ENCODE measurements at places on chromosomes 12 and 14.

GRCh38 chr14:64968167-64968566 is 4.0 kb downstream of the RAB15 start:
- DNase-seq: no peak

DNA sequence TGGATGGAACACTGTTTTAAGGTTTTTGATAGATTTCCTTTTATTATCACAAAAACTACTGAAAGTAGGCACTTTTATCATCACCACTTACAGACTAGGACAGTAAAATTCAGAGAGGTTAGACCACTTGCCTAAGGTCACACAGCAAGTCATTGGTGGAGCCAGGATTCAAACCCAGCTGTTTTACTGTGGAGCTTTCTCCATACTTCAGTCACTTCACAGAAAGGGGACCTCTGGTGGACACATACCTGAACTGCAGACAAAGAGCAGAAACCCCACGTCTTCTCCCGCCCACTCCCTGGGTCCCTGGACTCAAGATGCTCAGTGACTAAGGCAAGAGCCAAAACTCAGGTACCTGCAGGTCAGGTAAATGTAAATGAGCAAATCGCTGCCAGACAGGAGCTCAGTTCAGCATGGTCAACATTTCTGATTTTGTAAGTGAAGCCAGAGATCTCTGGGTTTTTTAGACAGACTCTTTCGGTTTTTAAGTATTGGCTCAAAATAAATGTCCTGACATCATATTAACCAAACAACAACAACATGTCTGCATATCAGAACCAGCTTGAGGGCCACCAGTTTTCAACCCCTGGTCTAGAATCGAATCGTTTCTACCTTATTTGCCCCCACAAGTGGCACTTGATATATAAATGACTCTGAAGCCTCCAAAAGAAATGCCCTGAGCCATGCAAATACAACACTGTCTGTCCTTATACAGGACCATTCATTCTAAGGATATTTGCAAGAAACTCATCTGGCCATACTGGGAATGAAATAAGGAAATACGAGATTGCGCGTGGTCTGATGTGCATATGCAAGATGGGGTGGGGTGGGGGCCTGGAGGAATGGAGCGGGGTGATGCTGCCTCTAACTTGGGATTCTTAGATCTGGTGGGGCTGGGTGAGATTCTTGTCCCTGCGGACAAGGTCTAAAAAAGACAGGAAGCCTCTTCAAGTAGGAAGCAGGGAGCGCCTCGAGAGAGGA is 110.9 kb downstream of the KSR2 start:
- peak; percentile 45 for DNase-seq

GRCh38 chr14:77947372-77947771 is 147.5 kb downstream of the ADCK1 start:
- no peak for DNase-seq

GRCh38 chr12:131795690-131796410 is 32.3 kb upstream of the MMP17 start:
- DNase-seq: no peak

- DNase-seq: no peak
These were observed 236.2 kb upstream of the EGLN3 start for GRCh38 chr14:34187061-34187460.

GRCh38 chr12:9792961-9793617 is 32.4 kb upstream of the CD69 start:
- peak; percentile 25 for DNase-seq

DNA sequence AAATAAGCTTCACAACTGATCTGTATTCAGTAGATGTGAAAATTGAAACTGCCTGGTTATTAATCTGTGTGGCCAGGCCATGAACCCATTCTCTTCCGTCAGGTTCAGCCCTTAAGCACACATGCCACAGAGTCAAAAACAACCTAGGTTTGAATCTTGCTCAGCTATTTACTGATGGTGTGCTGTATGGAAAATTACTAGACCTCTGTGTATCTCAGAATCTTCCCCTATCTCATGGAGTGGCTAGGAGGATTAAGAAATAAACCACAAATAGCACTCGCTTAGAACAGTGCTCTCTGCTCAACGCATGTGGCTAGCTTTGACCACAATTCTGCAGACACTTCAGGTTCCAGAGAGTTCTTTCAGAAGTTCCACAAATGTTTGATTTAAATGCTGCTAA is 240.7 kb upstream of the PLEKHG7 start:
- DNase-seq: no peak

- no peak for DNase-seq
These were observed 19.1 kb downstream of the SYCP3 start for GRCh38 chr12:101720118-101720517.

GRCh38 chr14:93128725-93129459 is 13.2 kb upstream of the ITPK1 start:
- DNase-seq: peak; percentile 35

- no peak for DNase-seq
These were observed 128.2 kb downstream of the RGS6 start for GRCh38 chr14:72060460-72060859.

DNA sequence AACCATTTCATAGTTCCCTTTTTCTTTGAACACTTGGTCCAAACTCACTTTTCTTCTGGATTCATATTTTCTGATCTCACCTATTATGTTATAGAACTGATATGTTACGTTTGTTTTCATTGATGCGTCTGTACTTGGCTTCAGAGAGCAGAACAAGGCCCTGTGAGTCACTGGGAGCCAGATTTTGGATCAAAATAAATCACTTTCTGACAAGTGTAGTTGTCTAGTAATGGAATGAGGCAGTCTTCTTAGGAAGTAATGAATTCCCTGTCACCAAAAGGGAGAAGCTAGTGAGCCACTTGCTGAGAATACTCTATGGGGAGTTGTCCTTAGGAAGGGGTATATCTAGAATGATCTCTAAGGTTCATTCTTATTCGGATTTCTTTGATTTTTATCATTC is 10.2 kb downstream of the BICD1 start:
- DNase-seq: peak; percentile 77

DNA sequence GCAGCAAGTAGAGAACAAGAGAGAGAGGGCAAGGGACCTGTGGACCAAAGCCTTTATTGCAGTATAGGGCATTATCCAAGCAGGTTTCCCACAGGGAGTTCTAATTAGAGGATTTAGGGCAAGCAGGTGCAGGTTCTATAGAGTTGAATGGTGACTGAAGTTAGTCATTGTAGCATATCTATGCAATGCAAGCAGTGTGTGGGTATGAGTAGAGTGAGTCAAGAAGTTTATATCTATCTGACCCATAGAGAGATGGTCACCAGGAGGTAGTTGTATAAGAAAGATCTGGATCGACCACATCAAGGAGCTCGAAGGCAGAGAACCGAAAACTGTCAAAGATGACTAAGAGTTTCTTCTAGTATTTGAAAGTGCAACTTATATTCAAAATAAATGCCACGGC is 167.3 kb downstream of the PLCZ1 start:
- DNase-seq: no peak

DNA sequence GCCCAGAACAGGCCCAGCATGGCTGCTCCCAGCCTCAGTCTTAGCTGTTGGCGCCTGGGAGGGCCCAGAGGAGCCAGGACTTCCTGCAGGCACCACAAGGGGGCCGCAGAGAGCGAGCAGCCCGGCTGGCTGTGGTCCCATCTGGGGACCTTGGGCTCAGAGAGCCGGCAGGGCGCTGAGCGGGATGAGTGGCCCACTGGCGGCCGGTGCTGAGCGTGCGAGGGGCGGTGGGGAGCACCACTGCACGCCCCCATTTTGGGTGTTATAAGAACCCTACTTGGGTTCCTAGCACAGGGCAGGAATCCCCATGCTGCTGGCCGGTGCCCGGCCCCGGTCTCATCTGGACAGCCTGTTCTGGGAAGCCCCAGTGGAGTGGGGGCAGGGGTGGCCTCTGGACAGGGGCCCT is 25.9 kb upstream of the CRIP2 start:
- DNase-seq: peak; percentile 51

DNA sequence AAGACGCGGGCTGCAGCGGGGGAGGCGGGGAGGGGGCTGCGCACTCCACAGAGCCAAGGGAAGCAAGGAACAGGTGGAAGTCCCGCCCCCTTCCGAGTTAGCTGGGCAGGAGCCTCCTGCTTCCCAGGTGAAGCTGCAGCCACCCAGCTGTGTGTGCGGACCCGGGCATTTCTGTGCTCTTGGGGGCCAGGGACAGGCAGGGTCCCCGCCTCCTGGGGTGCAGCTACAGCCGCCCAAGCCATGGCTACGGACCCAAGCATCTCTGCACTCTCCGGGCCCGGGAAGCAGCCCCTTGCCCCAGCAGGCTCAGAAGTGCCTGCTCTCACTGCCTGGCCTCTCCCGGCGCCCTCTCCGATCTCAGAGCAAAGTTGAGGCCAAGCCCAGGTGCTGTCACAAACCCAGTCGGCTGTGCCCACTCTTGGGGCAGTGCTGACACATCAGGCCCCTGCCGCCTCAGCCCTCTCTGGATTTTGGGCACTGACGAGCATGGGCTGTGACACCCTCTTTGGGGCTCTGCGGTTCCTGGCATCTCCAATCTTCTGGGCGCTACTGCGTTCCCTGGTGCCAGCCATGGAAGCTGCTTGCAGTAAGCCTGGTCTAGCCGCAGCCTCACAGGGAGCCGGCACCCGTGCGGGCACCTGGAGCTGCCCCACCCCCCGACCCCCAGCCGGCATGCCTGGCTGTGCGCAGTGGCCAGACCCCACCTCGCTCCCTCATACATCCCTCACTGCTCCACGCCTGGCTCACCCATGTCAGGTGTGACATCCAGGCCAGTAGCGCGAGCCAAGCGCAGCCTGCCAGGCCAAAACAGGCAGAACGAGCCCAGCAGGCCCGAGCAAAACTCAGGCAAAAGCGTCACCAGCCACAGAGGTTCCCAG is 8.5 kb upstream of the MGAT4C start:
- DNase-seq: no peak

DNA sequence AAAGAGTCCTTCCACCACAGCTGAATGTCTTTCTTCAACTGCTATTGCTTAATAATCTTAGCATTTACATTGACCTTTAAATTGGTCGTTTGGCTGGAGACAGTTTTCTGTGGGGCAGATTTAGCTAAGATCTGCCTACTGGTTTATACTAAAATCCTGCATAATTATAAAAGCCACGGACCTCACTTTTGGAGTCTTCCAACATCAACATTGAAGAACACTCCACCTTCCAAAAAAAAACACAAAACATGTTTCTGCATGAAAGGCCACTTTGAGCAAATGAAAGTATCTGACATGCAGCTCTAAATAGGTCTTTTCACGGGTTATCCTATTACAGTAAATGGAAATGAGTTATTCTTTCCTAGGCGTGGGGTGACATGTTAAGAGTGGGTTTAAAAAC is 57.0 kb upstream of the KRR1 start:
- DNase-seq: peak; percentile 18

DNA sequence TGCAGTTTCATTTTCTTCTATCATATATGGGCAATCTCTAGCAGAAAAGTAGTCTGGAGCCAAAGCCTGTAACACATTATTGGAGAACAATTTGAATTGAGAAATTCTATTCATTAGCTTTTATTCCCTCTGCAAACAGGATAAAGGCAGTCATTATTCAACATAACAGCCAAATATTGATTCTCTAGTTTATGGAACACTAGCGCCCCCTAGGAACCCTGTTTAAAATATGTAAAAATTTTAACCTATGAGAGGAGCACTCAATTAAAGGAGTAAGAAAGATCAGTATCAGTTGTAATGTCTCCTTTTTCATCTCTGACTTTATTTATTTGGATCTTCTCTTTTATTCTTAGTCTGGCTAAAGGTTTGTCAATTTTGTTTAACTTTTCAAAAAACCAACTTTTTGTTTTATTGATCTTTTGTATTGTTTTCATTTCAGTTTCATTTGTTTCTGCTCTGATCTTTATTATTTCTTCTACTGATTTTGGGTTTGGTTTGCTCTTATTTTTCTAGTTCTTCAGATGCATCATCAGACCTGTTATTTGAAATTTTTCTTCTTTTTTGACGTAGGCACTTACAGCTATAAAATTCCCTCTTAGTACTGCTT is 4.8 kb upstream of the LMNTD1 start:
- peak; percentile 56 for DNase-seq

DNA sequence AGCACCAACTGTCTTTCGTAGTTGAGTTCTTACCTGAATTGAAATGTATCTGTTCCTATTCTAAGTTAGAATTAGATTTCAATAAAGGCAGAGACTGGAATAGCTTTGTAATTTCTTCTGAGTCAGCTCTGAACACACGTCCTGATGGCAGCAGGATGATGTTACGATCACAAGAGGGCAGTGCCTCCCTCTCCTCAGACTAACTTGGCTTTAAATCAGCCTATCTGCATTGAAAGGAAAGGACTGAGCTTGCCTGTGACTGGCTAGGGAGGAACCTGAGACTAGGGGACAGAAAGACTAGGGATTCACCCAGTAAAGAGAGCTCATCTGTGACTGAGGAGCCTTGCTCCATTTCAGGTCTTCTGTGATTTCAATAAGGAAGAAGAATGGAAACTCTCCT is 323.7 kb upstream of the OR4E1 start:
- DNase-seq: no peak

DNA sequence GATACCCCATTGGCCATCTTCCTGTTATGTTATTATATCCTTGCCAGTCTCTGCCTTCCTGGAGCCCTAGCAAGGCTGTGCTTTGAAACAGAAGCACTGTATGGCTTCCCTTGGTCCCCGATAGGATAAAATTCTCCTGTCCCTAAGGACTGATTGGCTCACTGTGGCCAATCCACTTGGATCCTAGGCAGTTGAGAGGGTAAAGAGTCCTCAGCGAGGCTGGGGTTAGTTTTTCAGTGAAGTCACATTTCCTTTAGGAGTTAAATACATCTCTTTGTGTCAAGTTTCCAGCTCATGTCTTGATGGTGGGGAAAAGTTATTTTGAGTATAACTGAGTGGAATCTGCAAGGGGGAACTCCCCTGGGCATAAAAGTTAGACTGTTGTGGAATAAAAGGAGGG is 7.3 kb downstream of the AACS start:
- DNase-seq: no peak

DNA sequence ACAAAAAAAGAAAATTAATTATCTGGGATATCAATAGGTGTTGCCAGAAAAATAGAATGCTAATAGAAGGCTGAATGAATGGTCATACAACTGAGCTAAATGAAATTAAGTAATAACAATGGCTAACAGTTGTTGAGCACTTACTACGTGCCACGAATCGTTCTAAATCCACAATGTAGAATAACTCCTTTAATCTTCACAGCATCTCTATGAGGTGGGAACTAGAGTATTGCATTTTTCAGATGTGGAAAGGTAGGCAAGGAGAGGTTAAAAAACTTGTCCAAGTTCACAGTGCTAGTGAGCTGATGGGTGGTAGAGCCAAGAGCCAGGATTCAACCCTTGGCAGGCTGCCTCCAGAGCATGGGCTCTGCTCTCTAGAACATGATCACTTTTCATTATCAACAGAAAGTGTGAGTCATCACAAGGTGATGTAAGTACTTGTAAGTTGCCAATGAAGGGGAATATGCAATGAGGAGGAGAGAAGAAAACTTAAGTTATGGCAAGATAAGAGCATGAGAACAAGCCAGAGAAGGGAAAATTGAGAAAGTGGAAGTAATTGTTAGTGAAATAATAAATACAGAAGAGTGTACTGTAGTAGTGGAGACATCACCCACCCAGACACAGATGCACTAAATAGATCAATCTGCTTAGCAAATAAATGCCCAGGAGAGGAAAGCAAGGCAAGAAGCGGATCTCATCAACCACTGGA is 122.1 kb downstream of the PRKD1 start:
- peak; percentile 89 for DNase-seq

- DNase-seq: no peak
These were observed 882 bp upstream of the GTF2A1 start for GRCh38 chr14:81221579-81222102.

- peak; percentile 46 for DNase-seq
These were observed 166.4 kb upstream of the LMNTD1 start for GRCh38 chr12:25719505-25719904.

Data from EH (cell line).